ENCODE measurements at places on chromosomes 3 and 15. TPM values are rescaled to one million over a fixed set of nuclear protein-coding genes. Genes with fewer than 3 reads are reported as not detected.

DNA sequence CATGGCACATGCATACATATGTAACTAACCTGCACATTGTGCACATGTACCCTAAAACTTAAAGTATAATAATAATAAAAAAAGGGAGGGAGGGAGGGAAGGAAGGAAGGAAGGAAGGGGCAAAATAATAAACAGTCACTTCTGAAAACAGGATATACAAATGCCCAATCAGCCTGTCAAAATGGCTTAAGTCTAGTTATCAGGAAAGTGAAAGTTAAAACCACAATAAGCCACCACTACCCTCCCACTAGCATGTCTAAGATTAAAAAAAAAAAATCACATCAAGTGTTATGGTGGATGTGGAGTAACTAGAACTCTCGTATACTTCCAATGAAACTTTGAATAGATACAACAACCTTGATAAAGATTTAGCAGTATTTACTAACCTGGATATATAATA, 145.6 kb upstream of the GMNC start:
- DNase-seq: no peak

DNA sequence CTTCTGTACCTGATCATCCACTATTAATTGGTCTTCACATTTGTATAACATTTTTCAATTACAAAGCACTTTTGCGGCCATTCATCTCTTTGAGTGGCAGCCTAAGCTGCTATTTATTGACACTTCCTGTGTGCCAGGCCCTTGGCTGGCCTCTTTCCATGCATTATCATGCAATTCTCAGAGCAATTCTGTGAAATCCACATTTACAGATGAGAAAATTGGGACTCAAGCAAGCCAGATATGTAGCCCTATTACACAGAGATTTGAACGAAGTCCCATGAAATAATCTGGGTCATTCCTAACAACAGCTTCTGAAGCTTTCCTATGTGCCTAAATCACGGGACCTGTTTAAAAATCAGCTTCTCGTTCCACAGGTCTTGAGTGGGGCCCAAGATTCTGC, 17.4 kb downstream of the SLC6A1 start:
- no peak for DNase-seq

DNA sequence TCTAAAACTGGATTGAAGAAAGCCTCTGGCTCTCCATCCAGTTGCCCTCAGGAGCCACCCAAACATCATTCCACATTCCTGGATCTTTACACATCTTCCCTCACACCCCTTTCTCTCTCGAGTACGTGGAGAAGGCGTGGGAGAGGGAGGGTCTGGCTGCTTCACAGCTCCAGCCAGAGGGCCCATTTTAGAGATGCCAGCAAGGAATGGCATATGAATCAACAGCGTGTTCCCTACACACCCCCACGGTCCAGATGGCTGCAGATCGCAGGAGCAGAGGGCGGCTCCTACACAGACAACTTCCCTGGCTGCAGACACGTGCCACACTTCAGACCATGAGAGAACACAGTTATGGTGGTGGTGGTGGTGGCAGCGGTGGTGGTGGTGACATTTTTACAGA, 280.1 kb downstream of the ERC2 start:
- no peak for DNase-seq

GRCh38 chr3:69488026-69488425, 102.1 kb upstream of the FRMD4B start:
- DNase-seq: no peak

- DNase-seq: no peak
These were observed 34.5 kb upstream of the IQCF6 start for GRCh38 chr3:51813539-51813938.

DNA sequence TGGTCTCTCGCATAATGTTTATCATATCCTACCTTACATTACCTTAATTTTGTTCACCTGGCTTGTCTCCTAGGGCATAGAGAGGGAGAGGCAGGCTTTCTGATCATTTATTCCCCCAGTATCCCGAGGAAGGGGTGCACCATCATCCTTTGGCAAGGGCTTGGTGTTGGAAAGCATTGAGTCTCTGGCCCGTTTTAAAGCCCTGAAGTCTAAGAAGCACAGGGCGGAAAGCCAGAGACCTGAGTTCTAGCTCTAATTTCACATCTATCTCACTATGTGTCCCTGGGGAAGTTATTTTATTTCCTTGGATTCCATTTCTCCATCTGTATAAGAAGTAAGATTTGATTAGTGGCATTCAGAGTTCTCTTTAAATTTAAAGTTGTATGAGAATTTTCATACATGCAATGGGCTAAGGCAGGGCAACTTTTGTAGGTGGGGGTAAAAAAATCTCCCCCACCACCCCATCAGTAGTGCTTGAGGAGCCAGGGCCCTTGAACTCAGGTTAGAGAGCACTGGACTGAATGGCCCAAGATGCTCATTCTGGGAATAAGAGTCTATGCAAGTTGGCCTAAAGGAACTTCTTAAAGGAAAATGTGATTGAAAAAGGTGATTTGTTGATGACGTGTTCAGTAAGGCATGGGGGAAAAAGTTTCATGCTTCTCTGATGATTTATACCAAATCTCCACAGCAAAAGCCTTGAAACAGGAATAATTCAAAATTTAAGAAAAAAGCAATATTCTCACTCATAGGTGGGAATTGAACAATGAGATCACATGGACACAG, 10.1 kb downstream of the TMC3 start:
- DNase-seq: no peak

DNA sequence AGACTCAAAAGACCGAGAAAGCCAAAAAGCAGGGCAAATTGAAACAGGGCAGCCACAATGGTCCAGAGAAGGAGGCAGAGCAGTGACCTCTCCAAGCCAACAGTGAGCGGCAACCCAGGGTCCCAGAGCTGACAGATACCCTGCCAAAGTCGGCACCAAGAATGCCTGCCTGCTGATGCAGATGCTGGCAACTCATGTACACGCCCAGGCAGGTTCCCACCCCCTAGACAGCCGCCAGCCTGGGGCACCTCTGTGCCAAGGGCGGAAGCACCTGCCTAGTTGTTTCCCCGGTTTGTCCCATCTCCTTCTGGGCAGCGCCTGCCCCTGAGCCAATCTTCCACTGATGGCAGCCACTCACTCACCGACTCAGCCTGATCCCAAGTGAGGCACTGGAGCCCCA, 22.1 kb downstream of the KLHL25 start:
- DNase-seq: no peak

DNA sequence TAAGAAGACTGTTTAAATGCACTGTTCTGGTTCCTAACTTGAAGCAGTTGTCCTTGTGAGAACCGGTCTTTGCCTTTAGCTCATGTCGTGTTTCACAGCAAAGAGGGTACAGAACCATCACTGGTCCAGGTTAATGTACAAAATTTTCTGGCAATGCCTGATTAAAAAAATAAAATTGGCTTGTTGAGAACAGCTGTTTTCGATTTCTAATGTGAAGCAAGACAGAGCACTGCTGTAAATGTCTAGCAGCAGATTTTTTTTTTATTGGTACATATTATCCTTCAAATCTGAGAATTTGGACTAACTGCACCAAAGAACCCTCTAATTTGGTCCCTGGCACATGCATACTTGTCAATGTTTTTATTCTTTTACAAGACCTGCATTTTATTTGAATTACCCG, 103.3 kb downstream of the STT3B start:
- no peak for DNase-seq

DNA sequence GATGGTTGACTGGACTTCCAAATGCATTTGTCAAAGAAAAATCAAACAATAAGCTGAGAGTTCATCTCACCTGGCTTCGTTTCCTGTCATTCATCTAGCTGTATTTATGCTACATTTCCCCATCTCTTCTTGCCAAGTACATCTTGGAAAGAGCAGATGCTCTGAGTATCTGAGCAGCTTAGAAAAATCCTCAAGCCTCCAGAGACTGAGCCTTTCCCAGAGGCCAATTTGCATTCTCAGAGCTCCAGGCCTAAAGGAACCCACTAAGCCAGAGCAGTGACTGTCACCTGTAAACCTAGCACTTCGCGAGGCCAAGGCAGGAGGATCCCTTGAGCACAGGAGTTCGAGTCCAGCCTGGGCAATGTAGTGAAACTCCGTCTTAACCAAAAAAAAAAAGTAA, 100.5 kb downstream of the XXYLT1 start:
- no peak for DNase-seq

DNA sequence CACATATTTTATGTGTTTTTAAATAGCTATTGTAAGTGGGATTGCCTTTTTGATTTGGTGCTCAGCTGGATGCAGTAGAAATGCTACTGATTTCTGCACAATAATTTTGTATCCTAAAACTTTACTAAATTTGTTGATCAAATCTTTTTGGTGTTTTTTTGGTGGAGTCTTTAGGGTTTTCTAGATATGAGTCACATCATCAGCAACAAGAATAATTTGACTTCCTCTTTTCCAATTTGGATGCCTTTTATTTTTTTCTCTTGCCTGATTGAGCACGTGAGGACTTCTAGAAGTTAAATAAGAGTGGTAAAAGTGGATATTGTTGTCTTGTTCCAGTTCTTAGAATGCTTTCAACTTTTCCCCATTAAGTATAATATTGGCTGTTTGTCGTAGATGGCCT, 51.3 kb downstream of the TLNRD1 start:
- DNase-seq: no peak

GRCh38 chr3:182028081-182028480, 316.4 kb downstream of the SOX2 start:
- DNase-seq: no peak

GRCh38 chr3:125165189-125165947, 47.2 kb downstream of the SLC12A8 start:
- DNase-seq: no peak

- DNase-seq: no peak
These were observed 57.3 kb upstream of the SNTN start for GRCh38 chr3:63595221-63595620.

- DNase-seq: no peak
These were observed 611 bp downstream of the CTDSPL2 start for GRCh38 chr15:44427756-44428724.

- no peak for DNase-seq
These were observed 22.2 kb downstream of the CCDC13 start for GRCh38 chr3:42750834-42751233.

- DNase-seq: no peak
These were observed 36.7 kb downstream of the TIPARP start for GRCh38 chr3:156711113-156711512.

DNA sequence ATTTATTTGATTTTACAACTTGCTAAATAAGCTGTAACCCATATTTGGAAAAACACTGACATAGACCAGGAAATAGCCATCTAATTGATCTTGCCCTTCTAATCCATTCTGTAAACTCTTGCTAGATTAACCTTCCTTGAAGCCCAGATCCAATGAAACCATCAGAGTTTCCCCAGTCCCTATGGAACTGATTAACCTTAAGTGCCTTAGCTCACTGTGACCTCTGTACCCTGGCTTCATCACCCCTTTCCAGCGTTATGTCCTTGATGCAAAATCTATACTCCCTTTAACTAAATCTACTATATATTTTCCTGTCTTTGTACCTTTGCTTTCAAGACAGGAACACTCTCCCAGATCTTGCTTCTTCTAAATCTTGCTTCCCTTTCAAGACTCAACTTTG, 42.9 kb upstream of the CADPS start:
- DNase-seq: no peak

DNA sequence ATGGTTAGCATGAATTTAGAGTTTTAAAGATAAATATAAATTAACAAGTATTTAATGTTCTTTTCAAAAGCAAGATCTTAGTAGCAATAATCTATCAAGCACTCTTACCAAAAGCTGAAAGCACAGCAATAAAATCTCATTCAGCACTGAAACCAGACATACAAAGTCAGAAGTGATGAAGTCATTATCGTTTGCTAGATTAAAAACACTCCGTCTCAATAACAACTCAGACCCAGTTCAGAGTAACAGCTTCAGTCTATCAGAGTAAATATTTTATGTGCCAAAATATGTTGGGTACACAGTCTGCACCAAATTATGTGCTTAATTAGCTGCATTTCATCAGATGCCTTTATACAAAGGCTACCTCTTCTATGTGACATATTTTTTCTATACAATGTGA, 41.6 kb downstream of the CPA3 start:
- DNase-seq: no peak

GRCh38 chr15:89067751-89068150, 20.5 kb upstream of the ABHD2 start:
- DNase-seq: no peak

DNA sequence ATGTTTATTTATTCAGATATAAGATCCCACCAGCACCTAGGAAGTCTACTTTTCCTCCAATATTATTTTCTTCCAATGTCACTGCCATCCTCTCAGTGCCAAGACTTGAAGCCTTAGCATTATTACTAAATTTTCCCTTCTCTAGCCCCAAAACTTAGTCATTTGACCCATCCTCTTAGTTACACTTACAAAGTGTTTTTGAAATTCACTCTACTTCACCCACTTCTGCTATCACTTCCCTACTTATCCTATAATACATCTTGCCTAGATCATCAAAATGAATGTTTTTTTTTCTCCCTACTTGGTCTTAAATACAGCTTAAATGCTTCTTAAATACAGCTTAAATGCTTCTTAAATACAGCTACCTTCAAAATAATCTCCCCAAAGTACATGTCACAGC, 376.6 kb downstream of the RSL24D1 start:
- no peak for DNase-seq

GRCh38 chr3:9679476-9680080, 24.1 kb upstream of the CPNE9 start:
- DNase-seq: no peak

- no peak for DNase-seq
These were observed 41.7 kb upstream of the C3orf80 start for GRCh38 chr3:160183345-160184076.

DNA sequence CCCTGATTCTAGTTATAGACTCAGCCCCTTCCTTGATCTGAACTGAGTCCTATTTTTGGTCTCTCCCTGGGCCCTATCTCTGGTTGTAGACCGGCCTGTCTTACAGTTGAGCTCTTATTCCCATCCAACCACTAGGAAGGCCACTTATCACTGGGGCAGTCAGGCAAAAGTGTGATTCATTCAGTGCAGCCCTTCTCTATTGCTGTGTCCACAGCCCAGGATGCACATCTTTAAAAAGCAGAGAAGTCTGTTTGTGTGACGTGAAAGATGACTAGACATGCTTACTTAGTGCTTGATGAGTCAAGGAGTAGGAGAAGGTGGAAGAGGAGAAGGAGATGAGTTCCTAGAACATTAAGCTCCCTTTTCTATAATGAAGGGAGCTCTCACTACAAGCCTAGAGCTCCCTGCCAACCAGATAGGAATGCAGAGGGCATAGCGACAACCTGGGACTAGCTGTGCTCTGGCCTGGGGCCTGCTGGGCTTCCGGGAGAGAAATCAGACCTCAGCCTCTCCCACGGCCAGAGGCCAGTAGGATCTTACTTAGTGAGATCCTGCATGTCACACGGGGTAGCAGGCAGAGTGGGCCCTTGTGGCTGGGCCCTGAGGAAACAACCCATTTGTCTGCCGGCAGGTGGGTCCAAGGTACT, 25.7 kb downstream of the INSYN1 start:
- DNase-seq: no peak

HEMK1 gene
- total RNA-seq: 74.6 TPM

SLC9C1 gene
- not detected for total RNA-seq

CTXN2 gene
- not detected for total RNA-seq

CCDC80 gene
- total RNA-seq: not detected

NEK10 gene
- total RNA-seq: 0.34 TPM

SPESP1 gene
- 1.6 TPM for total RNA-seq

EFCAB12 gene
- 0.93 TPM for total RNA-seq

KLHL24 gene
- total RNA-seq: 10.7 TPM

TMEM62 gene
- total RNA-seq: 16.0 TPM

MYZAP gene
- total RNA-seq: 0.20 TPM

GNAT1 gene
- not detected for total RNA-seq

CELF6 gene
- 0.48 TPM for total RNA-seq

AADAC gene
- not detected for total RNA-seq
